Suppressor macrophage (primary cell): ENCODE measurements at places on chromosomes 5 and 9.

- peak; percentile 62 for DNase-seq
Measured at GRCh38 chr9:34430843-34431437, 27.4 kb downstream of the FAM219A start.

DNA sequence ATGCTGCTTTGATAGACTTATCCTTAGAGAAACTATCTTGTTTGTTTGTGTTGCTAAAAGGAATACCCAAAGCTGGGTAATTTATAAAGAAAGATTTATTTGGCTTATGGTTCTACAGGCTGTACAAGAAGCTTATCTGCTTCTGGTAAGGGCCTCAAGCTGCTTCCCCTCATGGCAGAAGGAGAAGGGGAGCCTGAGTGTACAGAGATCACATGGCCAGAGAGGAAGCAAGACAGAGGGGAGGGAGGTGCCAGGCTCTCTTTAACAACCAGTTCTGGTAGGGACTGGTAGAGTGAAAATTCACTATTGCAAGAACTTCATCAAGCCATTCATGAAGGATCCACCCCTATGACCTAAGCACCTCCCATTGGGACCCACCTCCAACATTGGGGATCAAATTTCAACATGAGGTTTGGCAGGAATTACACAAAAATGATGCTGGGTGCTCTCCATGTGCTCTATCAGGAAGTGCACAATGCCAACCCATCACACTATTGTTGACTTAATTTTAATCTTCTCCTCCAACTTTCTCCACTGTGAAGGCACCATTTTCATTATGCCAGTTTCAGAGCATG lies 115.1 kb upstream of the SHB start:
- no peak for DNase-seq

- DNase-seq, result no peak
Measured at GRCh38 chr5:23012842-23013241, 159.7 kb upstream of the CDH12 start.

- peak; percentile 81 for DNase-seq
Measured at GRCh38 chr5:133932441-133933168, 35.8 kb downstream of the C5orf15 start.

- no peak for DNase-seq
Measured at GRCh38 chr5:3356016-3356415, 239.6 kb upstream of the IRX1 start.

DNA sequence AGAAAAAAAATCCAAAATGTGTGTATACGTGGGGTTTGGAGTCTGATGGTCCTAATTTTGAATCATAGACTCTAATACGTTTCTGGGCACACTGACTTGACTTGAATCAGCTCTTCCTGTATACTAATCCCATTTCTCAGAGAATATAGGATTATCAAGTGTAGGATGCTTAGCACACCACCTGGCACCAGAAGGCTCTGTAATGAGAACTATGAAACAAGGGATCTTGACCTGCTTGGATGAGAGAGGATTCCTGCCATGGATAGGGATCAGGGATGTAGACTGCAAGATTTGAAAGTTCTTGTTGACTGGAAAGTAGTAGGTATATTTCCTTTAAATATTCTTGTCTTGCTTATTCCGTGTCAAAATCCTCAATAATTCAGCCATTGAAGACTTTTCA lies 7.8 kb downstream of the HSPA4 start:
- DNase-seq, result no peak

DNA sequence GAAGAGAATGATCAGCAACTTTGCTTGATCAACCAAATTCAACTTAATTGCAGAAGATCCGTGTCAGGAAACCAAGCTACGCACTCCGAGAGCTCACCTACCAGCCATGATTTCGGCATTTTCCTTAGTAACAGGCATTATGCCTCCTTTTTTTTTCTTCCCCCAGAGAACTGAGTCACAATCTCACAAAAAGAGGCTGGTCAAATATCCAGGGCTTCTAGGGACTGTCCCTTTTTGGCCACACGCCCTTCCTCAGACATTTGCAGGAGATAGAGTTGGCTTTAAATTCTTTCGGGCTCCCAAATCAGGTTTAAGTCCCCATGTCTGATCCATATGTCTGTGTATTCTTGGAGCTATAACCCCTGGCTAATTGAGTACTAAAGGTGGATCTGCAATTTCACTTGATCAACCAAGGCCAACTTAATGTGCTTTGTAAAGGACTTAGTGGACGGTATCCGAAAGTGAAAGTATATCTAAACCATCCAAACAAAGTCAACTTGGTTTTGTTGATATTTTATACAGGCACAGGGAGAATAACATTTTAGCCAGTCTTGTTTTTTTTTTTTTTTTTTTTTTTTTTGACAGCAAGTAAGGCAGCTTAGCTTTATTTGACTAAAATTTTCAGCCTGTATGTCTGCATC lies 100.8 kb upstream of the TBCA start:
- peak; percentile 47 for DNase-seq

DNA sequence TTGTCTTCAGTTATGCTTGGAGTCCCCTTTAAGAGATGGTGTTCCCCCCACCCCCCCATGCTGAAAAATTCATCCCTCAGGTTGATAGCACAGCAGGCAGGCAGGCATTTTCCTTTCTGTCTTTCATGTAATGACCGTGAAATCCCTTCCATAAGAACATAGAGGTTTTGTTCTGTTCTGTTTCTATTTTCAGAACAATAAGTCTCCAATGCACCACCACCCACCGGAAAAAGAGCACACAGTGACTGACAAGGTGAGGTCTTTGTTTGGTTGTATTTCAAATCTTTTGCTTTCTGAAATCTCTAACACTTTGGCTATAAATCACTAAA lies 52.4 kb downstream of the DMRT2 start:
- DNase-seq, result no peak

DNA sequence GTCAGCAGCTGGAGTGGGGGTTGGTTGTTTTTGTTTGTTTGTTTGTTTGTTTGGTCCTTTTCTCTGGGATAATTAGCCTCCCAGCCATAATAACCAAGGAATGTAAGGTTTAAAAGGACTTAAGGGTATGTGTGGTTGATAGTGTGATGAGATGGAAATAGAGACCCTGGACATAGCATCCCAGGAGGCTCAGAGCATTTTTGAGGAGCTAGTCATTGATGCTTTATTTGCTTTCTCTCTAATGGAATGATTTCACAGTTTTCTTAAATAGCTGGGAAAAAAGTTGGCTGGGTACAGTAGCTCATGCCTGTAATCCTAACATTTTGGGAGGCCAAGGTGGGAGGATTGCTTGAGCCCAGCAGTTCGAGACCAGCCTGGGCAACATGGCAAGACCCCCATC lies 45.1 kb downstream of the TTC1 start:
- no peak for DNase-seq

- DNase-seq, result no peak
Measured at GRCh38 chr5:177605078-177605477, 5.1 kb downstream of the B4GALT7 start.

GRCh38 chr9:127267793-127268525 lies 3.4 kb downstream of the GARNL3 start:
- no peak for DNase-seq

DNA sequence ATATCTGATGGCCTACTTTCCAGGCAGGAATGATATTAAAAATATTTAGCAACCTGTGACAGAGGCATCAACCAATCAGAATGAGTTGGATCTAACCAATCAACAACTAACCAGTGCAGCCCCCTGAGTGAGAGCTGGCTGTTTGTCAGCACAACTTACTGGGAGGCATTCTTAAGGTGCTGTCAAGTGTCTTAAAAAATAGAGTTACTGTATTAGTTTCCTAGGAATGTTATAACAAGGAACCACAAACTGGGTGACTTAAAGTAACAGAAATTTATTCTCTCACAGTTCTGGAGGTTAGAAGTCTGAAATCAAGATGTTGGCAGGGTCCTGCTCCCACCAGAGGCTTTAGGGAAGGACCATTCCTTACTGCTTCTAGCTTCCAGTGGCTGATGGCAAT lies 85.2 kb downstream of the ATG10 start:
- no peak for DNase-seq

DNA sequence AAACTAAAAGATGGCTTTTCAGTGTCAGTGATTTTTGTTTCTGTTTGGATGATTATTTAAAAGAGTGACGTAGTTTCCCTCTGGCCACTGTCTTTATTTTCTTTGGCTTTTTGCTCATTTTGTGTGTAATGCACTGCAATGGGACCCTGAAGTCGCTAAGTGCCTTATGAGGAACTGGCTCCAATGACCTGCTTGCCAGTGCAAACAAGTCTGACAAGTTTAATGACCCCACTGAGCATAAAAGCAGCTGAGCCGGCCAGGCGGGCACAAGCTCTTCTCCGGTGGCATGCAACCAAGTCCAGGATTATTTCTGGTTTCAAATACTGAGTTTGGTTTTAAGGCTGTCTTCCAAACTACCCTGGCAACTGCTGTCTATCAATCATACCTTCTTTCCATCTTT lies 15.6 kb upstream of the GNA14 start:
- DNase-seq, result no peak

DNA sequence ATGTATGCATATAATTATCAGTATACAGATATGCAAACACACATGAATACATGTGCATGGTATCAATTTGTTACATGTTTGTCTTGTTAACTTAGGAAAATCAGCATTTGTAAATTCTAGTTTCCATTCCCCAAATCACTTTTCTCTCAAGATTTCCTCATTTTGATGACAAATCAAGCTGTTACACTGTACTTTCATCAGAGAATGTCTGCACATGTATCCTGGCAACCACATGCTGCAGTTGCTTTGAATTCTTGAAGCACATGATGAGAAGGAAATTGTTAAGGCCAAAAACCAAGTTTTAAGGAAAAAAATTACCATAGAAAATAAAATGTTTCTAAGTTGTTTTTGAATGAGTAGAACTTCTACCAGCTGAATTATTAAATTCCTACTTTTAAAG lies 1834.5 kb downstream of the EFNA5 start:
- DNase-seq, result no peak

DNA sequence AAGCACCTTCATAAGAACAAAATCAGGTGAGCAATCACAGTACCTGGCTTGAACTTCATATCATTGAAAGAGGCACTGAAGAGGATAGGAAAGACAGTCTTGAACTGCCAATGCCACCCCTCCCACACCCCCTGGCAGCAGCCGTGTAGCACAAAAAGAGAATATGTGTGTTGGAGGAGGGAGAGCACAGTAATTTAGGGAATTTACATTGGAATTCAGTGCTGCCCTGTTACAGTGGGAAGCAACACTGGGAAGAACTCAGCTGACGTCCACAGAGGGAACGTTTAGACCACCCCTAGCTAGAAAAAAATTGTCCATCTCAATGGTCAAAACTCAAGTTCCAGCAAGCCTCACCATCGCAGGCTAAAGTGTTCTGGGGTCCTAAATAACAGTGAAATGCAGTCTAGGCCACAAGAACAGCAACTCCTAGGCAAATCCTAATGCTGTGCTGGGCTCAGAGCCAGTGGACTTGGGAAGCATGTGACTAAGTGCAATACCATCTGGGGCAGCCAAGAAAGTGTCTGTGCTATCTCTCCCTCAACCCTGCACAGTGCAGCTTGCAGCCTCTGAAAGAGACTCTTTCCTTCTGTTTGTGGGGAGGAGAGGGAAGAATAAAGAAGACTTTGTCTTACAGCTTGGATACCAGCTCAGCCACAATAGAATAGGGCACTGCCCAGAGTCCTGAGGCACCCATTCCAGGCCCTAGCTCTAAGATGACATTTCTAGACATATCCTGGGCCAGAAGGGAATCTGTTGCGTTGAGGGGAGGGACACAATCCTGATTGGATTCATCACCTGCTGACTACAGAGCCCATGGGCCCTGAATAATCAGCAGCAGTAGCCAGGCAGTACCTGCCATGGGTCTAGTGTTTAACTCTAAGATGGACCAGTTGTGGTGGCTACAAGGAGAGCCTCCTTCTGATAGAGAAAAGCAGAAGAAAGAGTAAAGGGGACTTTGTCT lies 62.1 kb upstream of the VLDLR start:
- no peak for DNase-seq

- DNase-seq, result no peak
Measured at GRCh38 chr9:13209498-13209897, 70.0 kb downstream of the MPDZ start.

- DNase-seq, result no peak
Measured at GRCh38 chr9:114154600-114155102, 686 bp upstream of the COL27A1 start.

DNA sequence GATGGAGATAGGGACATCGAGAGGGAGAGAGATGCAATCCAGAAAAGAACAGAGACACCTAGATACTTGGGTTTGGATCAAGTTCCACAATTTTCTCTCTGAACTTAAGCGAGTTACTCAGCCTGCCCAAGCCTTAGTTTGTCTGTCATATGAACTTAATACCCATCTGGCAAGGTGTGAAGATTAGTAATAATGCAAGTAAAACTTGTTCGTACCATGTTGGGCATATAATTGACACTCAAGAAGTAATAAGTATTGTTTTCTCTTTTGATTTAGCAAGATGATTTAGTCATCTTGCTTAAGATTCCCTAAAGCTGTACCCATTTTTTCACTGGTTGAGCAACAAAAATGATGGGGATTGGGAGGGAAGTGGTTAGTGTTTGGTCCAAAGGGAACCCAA lies 7.5 kb downstream of the RABGAP1 start:
- DNase-seq, result no peak

- DNase-seq, result no peak
Measured at GRCh38 chr9:124439686-124440243, 10.5 kb upstream of the ADGRD2 start.

DNA sequence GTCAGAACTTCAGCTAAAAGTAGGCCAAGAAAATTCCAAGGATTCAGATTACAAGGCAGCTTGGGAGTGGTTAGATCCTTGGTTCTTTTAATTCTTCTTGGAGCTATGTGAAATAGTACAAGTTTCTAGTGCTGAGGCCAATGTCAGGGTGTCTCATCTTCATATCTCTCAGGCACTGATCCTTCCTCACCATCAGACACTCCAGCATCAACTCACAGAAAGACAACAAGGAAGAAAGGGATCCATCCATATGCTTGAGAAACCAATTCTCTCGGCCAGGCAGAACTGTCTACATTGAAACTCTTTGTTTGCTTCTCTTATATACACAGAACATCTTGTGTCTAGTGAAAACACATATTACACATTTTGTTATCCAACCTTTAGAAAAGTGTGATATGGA lies 362.1 kb upstream of the CCNH start:
- no peak for DNase-seq

DNA sequence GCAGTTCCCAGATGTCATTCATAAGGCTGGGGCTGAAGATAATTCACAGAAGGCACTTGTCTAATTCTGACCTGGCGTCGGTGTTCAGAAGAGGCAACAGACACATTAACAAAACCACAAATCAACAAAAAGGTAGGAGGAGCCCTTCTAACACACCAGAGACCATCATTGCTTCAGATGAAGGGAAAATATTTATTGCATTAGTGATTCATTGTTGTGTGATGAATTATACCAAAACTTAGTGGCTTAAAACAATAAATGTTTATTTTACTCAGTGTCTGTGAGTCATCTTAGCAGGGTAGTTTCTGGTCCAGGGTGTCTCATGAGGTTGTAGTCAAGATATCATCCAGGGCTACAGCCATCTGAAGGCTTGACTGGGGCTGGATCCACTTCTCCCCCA lies 91.3 kb upstream of the KIF2A start:
- DNase-seq, result no peak

GRCh38 chr9:25935188-25935587 lies 256.9 kb upstream of the TUSC1 start:
- DNase-seq, result no peak

- no peak for DNase-seq
Measured at GRCh38 chr9:93896093-93896492, 59.1 kb downstream of the BARX1 start.

- no peak for DNase-seq
Measured at GRCh38 chr5:167156446-167156845, 1135.0 kb upstream of the WWC1 start.
